ENCODE measurements at places on chromosomes 7 and 10.

DNA sequence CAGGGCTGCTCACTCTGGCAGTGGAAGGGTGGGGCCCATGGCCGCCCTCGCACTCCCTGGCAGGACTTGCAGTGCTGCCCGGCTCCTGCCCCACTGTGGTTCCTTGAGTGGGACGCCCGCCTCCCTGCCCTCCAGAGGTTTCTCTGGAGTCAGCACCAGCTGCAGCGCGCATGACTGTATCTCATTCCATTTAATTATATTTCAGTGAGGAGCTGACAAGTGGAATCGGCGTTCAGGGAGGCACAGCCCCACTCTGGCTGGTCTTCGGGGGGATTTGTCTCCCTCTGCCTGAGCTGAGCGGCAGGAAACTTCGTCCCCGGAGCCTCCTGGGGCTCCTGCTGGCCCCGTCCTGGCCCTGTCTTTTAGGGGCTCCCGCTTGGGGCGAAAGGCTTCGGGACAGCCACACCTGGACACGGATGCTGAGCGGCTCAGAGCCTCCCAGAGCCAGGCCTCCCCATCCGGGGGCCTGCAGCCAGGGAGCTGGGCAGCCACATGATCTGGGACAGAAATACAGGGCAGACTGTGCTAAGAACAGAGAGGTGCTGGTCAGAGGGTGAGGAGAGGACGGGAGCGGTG lies 75.3 kb upstream of the NKX6-2 start:
- DNase-seq, result no peak

GRCh38 chr10:74227697-74228424 lies 76.8 kb downstream of the ADK start:
- no peak for DNase-seq

DNA sequence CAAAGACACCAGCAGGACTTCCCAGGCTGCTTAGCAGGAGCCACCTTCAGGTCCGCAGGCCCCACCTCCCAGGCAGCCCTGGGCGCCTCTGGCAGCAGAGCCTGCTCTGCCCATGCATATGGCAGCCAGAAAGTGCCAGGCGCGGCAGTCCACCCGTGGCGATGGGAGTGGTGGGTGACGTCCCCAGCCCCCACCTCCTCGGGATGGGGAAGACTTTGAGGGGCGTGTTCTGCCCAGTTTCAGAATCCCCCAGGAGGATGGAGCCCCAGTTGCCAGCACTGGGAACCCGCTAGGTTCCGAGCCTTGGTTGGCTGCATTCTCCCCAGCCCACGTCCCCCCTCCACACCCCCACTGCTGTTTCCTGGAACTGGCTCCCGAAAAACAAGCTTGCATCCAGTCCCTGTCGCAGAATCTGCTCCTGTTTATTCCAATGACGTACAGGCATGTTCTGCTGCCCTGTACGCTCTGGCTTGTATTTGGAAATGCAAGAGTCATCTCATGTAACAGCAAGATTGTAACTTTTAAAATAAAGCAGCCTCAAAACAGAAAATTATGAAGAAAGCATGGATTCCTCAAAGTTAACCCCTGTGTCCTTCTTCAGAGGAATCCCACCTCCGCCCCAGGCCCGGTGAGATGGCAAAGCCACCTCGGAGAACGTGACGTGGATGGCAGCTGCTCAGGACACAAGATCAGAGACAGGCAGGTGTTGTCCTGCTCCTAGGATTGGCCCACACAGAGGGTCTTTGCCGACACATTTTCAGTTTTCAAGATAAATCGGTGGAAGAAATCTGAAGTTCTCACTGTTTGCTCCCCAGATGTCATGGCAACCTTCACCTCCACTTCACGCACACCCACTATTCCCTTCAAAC lies 87.8 kb upstream of the PPP2R2D start:
- DNase-seq, result no peak

DNA sequence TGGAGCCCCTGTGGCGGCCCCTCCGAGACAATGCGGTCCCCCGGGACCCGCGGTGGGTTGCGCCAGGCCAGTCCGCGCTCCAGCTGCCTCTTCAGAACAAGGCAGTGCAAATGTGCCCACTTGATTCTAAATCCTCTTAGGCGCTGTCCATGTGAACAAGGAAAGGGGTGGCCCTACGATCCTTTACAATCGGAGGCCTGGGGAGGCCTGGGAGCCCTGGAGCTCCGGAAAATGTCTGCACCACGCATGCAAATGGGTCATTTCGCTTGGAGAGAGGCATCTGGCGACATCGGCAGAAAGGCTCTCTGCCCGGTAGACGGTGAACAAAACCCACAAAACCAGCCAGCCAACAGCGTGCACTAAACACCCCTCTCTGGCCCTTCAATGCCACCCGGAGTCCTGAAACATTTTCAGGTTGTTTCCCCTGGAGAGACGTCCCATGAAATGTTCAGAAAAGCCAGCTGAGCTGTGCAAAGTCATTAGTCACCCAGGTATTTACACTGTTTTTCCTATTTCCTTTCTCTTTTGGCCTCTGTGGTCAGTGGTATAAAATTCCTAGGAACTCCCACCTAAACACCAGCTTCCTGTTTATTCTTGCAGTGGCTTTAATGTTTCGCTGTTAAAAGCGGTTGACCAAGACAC lies 102.8 kb upstream of the ZNF438 start:
- DNase-seq, result no peak

DNA sequence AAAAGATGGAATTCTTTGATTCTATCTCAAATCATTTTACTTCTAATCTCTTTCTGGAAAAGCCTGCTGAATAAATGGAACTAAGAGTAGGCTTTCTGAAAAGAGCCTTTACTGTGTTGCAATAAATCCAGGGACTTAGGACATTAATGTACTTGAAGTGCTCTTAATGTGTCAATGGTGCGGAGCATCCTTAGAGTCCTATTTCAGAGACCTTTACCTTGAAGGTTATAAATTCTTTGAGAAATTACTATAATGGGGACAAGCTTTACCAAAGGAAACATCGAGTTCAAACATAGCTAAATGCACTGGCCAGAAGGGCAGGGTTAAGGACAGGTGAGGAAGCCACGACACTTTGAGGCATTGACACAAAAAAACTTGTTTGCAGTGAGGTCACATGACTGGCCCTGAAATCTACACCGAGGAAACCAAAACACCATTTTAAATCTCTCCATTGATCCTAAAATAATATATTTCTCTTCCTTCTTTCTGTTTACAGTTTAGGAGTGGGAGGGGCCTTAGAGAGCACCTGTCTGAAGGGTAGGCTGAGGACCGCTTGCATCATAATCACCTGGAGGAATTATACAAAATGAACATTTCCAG lies 48.1 kb upstream of the EXOC6 start:
- DNase-seq, result no peak

- DNase-seq, result no peak
These were observed 34.6 kb downstream of the OAT start for GRCh38 chr10:124384172-124384571.

- peak; percentile 19 for DNase-seq
These were observed 488 bp downstream of the ARMC10 start for GRCh38 chr7:103075337-103075918.

DNA sequence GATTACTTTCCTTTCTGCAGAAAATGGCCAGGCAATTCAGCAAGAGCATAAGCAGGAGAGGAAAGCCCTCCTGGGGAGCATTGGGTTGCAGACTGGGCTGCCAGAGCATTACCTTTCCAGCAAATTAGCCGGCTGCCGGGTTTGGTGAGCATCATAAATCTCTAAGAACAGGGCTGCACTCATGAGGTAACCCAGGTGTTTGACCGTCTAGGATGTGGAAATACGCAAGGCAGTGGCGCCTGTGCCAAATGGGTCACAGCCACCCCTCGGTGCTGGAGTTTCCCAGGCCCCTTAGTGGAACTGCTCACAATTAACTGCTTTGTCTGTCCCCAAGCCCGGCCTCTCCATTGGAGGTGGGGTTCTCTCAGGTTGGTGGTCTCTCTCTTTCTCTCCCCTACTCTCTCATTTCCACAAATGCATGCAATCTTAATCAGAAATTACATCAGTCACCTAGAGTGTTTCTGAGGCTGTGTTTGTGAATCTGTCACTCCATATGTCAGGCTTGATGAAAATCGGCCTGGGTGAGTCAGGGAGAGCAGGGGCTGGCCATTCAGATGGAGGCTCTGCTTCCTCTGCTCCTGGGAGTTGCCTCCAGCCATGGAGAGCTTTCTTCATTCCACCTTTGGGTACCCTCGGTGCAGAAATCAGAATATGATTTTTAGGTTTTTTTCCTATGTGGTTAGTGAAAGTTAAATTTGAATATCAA lies 26.7 kb downstream of the PTN start:
- no peak for DNase-seq

GRCh38 chr7:55521917-55522902 lies 50.1 kb downstream of the VOPP1 start:
- no peak for DNase-seq

- no peak for DNase-seq
These were observed 744 bp upstream of the EBF3 start for GRCh38 chr10:129964611-129965424.

DNA sequence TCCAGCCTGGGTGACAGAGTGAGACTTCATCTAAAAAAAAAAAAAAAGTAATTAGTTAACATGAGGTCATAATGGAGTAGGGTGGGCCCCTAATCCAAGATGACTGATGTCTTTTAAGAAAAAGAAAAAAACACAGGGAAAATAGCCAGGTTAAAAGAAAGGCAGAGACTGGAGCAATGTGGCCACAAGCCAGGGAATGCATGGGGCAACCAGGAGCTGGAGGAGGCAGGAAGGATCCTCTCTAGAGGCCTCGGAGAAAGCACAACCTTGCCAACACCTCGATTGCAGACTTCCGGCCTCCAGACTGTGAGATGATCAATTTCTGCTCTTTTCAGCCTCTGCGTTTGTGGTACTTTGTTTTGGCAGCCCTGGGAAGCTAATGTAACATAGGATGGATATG lies 121.5 kb downstream of the ITIH5 start:
- DNase-seq, result no peak

DNA sequence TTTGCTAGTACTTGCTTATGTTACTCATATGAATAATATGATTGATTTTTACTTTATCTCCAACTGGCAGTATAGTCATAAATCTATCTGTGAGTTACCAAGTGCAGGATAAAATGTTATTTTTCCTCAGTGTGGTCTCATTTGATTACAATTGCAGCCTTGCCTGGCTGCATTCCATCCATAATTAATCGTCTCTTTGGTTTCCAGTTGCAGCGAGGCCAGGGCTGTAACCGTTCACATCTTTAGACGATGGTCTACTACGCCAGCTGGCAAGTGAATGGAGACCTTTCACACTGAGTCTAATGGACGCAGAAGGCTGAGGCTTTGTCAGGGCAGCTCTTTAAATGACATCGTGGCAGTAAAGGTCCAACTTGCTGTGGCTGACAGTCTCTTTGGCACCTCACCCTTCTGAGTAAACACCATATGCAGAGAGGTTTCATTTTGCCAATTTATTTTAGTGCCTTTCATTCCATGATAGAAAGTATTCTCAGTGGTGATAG lies 84.0 kb downstream of the ARL4A start:
- no peak for DNase-seq

GRCh38 chr7:26709210-26709990 lies 155.0 kb downstream of the SKAP2 start:
- no peak for DNase-seq

GRCh38 chr10:77548671-77549070 lies 88.9 kb downstream of the KCNMA1 start:
- no peak for DNase-seq

- DNase-seq, result no peak
These were observed 57.2 kb downstream of the MGAM2 start for GRCh38 chr7:142168746-142169145.

GRCh38 chr10:86535132-86535882 lies 13.7 kb upstream of the WAPL start:
- DNase-seq, result no peak

GRCh38 chr7:98241674-98242241 lies 10.3 kb downstream of the TECPR1 start:
- DNase-seq, result no peak

- DNase-seq, result no peak
These were observed 11.3 kb downstream of the NOLC1 start for GRCh38 chr10:102163342-102163989.

GRCh38 chr7:113831556-113831955 lies 87.3 kb downstream of the PPP1R3A start:
- DNase-seq, result no peak

DNA sequence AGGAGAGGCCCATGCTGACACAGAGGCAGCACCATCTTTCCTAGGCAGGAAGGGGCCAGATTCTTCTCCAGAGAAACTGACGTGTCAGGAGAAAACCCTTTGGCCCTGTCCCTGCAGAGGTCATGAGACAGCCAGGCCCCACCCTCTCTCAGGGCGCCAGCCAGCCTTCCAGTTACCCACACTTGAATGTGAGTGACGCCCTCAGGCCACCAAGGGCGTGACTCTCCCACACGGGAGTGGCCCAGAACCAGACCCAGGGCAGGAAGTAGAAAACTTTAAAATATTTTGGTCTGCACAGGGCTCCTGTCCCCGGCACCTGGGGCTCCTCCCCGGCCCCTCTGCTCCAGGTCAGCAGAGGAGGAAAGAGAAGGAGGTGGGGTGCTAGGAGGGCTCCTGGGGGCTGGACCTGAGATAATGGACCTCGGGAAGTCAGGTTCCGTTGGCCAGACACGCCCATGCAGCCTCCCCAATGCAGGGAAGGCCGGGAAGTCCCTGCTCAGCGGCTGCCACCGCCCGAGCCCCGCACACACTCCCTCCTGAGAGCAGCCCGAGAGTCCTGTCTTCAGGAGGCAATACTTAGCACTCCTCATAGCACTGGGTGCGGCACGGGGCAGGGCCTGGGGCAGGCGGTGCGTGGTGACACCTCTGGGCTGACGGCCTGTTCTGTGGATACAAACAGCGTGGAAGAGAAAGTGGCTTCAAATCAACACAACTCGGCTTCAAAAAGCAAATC lies 67.0 kb upstream of the CFAP46 start:
- DNase-seq, result no peak

GRCh38 chr7:106891548-106892410 lies 26.7 kb downstream of the PIK3CG start:
- DNase-seq, result no peak

DNA sequence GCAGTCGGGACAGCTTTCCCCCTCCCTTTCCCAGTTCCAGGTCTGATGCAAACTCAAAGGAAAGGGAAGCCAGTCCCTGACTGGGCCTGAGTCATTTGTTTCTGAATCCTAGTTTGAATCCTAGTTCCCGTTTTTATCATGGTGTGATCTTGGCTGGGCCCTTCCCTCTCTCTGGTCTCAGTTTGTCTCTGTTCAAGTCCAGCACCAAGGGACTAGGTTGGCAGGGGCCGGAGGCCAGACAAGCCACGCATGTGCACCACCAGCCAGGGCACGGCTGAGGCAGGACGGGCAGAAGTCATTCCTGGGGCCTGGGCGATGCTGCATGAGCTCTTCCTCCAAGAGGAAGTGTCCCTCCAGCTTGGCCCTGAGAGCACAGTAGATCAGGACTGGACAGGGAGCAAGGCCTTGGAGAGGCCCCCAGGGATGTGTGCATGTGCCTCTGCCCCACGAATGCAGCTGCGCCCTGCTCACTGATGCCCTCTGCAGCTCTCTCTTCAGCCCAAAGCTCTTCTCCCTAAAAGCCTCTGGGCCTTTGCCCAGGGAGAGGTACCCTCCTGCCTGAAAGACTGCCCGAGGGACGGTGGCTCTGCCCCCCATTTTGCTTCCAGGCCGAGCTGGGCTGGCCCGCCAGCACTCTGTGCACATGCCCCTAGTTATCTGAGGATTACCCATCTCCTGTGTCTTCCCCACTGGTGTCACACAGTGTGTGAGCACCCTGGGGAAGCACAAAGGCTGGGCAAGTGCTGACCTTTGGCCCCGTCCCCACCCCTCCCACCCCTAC lies 86.7 kb downstream of the ZMIZ1 start:
- DNase-seq, result no peak

Measured in stimulated activated CD4-positive, alpha-beta T cell treated with anti-CD3 and anti-CD28 coated beads, Interleukin-1b, Interleukin-23, amount 100 ng/mL, for 1 hour (primary cell).